Stimulated activated CD4-positive, alpha-beta T cell treated with anti-CD3 and anti-CD28 coated beads, Interleukin-1b, Interleukin-23, amount 100 ng/mL, for 4 hours (primary cell): ENCODE measurements at places on chromosomes 16 and 17.

GRCh38 chr16:761625-762513, 1.3 kb downstream of the MSLN start:
- no peak for DNase-seq

GRCh38 chr17:18226284-18226945, 980 bp downstream of the LLGL1 start:
- DNase-seq: no peak

GRCh38 chr17:15418781-15419180, 48.6 kb downstream of the CDRT4 start:
- no peak for DNase-seq

DNA sequence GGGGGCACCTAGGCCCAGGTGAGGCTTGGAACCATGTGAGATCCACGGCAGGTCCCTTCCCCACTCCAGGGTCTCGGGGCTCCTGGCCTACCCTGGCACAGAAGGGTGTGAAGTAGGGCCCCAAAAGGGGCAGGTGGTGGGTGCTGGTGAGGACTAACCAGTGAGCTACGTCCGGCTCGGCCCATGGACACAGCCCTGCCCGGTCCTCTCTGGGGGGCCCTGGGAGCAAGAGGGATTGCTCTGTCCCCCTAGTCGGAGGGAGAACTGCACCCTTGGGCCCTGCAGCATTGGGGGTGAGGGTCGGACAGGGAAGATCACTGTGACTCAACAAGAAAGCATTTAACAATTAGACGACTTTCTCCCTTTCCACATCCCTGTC, 2.9 kb downstream of the ENPP7 start:
- no peak for DNase-seq

GRCh38 chr16:87834005-87834667, 35.2 kb downstream of the SLC7A5 start:
- peak; percentile 12 for DNase-seq

DNA sequence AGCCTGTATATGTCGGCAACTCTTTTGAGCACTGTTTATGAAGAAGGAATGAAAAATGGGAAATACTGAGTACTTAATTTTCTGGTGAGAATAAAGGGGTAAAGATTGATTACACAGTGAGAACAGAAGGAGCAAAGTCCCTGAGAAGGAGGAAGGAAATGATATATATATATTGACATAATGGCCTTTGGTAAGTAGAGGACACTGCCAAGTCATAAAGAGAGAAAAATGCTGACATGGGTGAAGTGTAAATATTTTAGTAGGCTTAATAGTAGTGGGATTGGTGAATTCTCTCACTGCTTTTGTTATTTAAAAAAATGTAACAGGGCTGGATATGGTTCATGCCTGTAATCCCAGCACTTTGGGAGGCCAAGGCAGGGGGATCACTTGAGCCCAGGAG, 16.2 kb downstream of the VMP1 start:
- no peak for DNase-seq

- no peak for DNase-seq
Measured at GRCh38 chr17:82935966-82936767, 96.3 kb upstream of the ZNF750 start.

- DNase-seq: no peak
Measured at GRCh38 chr17:35080536-35080935, 17.0 kb upstream of the RFFL start.

DNA sequence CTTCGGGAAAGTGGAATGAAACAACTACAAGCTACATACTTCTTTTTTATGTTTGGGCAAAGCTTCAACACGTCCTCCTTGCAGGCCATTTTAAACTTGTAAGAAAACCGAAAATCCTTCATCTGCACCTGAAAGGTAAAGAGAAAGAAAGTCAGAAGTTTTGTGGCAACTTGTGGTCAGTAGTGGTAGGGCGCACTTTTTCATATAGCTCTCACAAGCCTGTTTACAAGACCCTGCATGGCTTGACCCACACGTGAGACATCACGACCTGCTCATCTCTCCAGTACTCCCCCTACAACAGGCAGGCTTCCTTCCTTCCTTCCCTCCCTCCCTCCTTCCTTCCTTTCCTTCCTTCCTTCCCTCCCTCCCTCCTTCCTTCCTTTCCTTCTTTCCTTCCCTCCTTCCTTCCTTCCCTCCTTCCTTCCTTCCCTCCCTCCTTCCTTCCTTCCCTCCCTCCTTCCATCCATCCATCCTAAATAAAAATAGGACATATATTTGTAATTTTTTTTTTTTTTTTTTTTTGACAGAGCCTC, 48.7 kb upstream of the CLEC18B start:
- no peak for DNase-seq

DNA sequence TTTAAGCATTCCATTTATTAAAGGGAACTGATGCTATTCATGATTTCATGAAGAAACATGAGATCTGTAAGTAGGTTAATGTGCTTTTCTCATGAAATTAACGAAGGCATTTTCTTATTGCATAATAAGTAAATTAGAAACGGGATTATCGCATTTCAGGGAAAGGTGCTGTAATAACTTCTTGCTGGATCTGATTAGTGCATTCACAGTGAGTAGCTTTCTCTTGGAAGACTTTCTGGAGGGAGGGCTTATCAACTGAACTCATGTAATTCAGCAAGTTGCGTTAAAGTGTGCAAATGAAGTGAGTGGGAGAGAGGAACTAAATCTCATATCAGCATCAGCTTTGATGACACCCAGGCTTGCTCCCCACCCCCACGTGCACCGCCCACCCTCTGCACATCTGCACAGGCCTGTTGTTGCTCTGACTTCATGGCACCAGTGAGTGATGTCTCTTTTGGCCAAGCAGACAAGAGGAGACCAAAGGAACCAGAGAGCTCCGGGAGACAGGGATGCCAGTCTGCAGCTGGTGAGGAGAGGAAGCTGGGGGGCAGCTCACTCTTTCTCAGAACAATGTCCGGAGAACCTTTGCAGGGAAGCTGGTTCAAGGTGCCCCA, 26.3 kb upstream of the GAS7 start:
- DNase-seq: no peak

DNA sequence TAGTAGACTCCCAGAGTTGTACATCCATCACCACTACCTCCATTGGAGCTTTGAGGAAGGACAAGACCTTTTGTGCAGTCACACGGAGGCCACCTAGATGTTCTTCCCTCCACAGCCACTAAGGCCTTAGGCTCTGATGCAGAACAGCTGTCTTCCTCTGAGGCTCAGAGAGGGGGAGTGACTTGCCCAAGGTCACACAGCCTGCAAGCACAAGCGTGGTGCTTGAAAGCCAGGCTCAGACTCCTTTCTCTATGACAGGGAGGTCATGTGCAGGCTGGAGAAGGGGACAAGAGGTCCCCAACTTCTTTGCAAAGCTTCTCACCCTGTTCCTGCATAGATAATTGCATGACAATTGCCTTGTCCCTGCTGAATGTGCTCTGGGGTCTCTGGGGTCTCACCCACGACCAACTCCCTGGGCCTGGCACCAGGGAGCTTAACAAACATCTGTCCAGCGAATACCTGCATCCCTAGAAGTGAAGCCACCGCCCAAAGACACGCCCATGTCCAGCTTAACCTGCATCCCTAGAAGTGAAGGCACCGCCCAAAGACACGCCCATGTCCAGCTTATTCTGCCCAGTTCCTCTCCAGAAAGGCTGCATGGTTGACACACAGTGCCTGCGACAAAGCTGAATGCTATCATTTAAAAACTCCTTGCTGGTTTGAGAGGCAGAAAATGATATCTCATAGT, 12.7 kb downstream of the SCGB1C2 start:
- no peak for DNase-seq

DNA sequence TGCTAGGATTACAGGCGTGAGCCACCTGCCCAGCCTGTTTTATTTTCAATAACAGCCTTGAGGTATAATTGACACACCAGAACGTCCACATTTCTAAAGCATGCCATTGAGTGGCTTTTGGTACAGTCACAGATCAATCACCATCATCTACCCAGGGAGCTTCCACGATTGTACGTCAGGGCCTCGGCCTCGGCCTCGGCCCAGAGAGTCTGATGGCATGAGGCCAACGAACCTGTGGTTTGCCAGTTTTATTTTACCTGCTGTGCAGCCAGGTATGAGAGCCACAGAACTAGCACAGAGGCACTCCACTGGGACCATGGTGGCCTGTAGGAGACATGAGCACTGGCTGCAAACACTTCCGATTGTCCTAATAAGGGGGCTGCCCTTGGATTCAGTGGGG, 8.3 kb downstream of the UBALD1 start:
- no peak for DNase-seq

DNA sequence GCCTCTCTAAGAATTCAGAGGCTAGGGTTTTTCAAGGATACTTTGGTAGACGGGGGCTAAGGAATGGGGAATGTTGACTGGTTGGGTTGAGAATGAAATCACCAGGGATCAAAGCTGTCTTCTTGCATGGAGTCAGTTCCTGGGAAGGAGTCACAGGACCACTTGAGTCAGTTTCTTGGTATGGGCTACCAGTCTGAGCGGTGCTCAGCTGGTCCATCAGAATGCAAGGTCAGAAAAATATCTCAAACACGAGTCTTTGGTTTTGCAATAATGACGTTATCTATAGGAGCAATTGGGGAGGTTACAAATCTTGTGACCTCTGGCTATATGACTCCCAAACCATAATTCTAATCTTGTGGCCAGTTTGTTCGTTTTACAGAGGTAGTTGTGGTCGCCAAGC, 18.4 kb downstream of the CHD9NB start:
- DNase-seq: no peak

- DNase-seq: no peak
Measured at GRCh38 chr16:65469116-65469515, 347.3 kb upstream of the CDH11 start.

- peak; percentile 36 for DNase-seq
Measured at GRCh38 chr16:79770244-79771064, 169.9 kb upstream of the MAF start.

GRCh38 chr17:50316016-50316587, 29.8 kb upstream of the XYLT2 start:
- DNase-seq: no peak

DNA sequence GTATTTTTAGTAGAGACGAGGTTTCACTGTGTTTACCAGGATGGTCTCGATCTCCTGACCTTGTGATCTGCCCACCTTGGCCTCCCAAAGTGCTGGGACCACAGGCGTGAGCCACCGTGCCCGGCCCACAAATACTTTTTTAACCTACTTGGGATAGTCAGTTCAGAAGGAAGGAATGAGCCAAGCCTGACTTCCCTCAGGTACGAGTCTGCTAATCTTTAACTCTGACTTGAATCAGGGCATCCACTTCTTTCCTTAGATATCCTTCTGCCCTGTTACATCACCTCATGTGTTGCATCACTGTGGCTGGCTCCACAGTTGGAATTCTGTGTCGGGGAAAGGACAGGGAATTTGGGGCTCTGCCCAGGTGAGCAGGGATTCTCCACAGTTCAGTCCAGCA, 120.8 kb downstream of the MSI2 start:
- no peak for DNase-seq

- no peak for DNase-seq
Measured at GRCh38 chr17:44049294-44050060, 17.0 kb downstream of the LSM12 start.

DNA sequence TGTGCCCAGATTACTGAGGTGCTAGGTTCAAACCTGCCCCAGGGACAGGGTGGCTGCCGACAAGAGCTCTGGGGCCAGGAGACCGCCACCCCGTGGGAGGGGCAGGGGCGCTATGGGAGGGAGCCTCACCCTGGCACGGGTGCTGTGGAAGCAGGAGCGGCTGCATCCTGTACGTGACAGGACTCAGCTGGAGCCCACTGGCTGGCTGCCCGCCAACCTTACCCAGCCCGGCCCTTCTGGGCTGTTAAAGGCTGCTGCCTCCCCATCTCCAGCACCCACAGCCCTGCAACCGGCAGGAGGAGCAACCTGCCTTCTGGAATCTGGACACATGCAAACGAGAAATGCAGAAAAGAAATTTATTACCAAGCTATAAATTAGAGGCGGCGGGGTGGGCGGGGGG, 11.2 kb downstream of the PAM16 start:
- no peak for DNase-seq

DNA sequence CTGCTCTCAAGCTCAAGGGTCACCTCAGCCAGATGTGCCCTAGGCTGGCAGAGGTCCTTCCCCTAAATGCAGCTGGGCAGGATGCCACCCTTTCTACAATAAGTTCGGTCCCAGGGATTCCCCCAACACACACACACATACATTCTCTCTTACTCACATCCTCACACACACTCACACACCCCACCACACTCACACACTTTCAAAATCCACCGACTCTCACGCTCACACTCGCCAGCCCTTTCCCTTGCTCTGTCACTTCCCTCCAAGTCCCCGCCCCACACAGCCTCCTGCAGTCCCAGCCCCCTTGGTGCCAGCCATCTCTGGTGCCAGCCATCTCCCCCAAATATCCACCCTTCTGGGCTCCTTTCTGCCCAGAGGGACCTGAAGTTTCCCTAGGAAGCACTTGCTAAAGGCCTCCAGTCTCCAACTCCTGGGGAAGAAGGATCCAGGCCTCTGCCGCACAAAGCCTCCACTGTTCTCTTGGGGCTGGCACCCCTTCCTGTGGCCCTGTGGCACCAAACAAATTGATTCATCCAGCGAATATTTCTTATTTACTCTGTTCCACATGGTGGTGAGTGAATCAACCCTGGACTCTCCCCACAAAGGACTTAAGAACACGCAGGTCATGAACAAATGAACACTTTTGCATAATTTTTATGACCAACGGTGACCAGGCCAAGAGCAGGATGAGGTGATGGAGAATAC, 3.8 kb upstream of the USP36 start:
- no peak for DNase-seq

DNA sequence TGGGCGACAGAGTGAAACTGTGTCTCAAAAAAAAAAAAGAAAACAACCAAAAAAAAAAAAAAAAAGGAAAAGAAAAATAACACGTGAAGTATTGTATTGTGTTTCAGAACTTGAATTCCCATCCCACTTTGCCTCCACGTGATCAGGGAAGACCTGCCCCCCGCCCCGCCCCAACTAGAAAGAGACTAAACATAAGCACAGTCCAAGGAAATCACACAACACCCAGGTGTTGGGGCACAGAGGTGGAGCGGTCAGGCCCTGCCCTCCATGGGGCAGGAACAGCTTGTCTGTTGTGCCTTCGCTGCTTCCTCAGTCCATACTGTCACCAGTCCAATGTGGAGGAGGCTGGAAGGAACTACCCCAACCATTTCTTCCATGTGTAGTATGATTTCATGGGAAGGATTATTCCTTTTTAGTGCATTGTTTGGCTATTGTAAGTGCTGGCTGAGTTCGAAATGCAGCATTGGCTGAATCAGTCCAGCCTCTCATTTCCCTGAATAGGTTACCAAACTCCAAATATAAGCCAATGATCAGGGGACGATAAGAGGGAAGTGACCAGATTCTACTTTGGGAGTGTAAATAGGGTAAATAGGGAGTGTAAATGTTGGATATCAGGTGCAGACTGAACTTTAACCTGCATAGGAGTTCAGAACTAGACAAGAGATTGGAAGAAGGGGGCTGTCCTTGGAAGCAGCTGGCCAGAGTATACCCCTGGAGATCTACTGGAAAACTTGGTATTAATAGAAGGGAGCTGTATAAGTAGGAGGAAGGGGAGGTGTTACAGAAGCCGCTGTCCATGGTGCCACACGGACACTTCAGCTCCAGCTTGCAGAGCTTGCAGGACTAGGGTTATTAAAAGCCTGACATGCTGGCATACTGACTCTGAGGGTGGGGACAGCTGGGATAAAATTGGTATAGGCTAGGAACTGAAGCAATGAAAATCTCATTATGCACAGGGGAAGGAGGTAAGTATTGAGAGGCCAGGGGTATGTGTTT, 50.7 kb downstream of the TANGO6 start:
- DNase-seq: no peak
